CD4-positive, alpha-beta T cell treated with Interleukin-15 for 1 hour (primary cell): ENCODE measurements at places on chromosomes 1 and 21.
A peak's percentile ranks its signal among the peaks of the same experiment; 100 is the strongest.

DNA sequence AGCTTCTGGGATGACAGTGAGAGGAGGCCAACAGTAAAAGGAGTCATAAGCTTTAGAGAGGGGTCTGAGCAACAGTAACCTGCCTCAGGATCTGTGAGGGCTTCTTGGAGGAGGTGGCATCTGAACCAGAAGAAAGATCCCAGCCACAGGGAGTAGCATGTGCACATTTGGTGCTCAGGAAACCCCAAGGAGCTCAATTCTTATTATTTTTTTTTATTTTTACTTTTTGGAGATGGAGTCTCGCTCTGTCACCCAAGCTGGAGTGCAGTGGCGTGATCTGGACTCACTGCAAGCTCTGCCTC lies 4.7 kb downstream of the THEMIS2 start:
- DNase-seq: no peak

- no peak for DNase-seq
Observed at GRCh38 chr1:63624911-63625310, 31.7 kb downstream of the PGM1 start.

GRCh38 chr1:58768971-58769808 lies 14.7 kb downstream of the JUN start:
- DNase-seq: no peak

GRCh38 chr1:9317591-9318417 lies 25.1 kb downstream of the SPSB1 start:
- no peak for DNase-seq

- DNase-seq: no peak
Observed at GRCh38 chr1:196005426-196005825, 602.8 kb downstream of the KCNT2 start.

- no peak for DNase-seq
Observed at GRCh38 chr1:238660849-238661248, 725.5 kb upstream of the CHRM3 start.

GRCh38 chr21:29430030-29430429 lies 131.3 kb downstream of the BACH1 start:
- no peak for DNase-seq

GRCh38 chr1:26702680-26703038 lies 6.8 kb downstream of the ARID1A start:
- no peak for DNase-seq

DNA sequence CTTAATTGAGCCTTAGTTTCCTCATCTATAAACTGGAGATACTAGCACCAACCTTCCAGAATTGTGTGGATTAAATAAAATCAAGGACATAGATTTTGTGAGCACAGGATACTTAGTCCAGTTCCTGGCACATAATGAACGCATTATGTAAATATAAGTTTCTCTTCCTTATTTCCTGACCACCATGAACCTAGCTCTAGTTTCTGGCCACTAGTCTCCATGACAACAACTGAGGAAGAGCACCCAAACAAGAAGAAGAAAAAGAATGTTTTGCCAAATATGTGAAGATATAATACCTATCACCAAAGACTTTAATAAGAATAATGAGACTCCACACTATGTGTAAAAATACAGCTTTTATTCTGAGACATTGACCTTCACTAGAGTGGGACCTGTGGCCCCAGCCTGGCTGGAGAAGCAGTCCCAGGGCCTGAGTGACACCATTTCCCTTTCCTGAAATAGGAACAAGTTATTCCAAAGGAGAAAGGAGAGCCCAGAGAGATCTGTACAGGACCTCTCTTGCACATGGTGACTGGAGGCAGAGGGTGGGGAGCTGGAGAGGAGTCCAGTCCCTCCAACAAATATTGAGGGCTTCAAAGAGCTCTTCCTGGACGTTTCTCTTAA lies 940 bp upstream of the USF1 start:
- DNase-seq: no peak

DNA sequence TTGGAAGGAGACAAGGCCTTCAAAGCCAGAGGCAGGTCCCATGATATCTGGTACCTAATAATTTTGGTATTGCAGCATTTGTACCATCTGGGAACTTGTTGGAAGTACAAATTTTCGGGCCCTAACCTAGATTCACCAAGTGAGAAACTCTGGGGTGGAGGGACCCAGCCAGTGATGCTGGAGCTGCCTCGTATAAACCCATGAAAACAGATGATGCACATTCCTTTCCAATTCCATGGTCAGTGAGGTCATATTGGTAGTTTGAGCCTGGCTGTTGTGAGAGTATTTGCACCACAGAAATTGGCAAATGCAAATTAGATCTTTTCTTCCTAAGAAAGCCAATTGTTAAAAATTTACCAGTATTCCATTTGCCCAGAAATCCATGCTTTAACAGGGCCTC lies 269.6 kb upstream of the PLXNA2 start:
- no peak for DNase-seq

GRCh38 chr1:53525595-53525994 lies 66.4 kb downstream of the DMRTB1 start:
- no peak for DNase-seq

- DNase-seq: no peak
Observed at GRCh38 chr1:22387919-22388580, 63.6 kb upstream of the ZBTB40 start.

DNA sequence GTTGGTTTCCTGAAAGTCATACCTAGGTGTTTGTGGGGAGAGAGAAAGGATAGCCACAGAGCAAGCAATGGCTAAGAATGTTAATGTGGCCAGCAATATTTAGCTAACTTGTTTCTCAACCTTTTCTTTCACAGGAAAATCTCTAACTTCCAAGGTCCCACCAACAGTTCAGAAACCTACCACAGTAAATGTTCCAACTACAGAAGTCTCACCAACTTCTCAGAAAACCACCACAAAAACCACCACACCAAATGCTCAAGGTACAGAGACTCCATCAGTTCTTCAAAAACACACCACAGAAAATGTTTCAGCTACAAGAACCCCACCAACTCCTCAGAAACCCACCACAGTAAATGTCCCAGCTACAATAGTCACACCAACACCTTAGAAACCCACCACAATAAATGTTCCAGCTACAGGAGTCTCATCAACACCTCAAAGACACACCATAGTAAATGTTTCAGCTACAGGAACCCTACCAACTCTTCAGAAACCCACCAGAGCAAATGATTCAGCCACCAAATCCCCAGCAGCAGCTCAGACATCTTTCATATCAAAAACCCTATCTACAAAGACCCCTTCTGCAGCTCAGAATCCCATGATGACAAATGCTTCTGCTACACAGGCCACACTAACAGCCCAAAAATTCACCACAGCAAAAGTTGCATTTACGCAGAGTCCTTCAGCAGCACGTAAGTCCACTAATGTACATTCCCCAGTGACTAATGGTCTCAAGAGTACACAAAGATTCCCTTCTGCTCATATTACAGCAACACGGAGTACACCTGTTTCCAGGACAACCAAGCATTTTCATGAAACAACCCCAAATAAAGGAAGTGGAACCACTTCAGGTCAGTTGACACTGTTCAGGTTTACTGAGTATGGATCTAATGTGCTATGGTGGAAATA lies 15.3 kb downstream of the CD55 start:
- peak; percentile 68 for DNase-seq

GRCh38 chr1:234708700-234709395 lies 98.9 kb upstream of the IRF2BP2 start:
- no peak for DNase-seq

DNA sequence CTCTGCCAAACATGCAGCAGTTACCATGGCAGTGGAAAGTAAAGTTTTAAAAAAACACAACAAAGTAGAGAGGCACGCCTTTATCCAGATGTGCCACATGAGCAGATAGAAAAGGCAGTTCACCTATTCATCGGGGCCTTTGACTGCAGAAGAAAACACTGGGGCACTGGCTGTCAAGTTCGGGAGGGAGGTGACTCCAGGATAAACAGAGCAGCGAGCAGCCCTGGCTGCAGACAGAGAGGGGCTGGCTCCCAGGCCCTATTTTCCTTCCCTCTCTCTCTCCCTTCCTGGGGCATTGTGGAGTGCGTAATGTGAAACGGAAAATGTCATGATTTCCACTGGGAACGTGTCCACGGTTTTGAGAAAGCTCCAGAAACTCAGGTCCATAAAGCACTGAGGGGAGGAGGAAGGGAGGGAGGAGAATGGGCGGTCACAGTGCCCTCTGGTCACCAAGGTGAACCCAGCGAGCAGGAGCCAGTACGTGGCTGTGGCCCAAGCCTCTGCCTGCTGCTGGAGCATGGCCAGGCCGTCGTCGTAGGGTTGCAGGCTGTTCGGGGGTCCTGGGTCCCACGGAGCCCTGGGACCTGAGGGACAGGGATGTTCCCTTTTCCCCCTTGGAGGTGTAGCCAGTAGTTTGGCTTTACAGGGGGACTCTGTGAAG lies 114.7 kb upstream of the IRF2BP2 start:
- no peak for DNase-seq

- peak; percentile 84 for DNase-seq
Observed at GRCh38 chr1:26692211-26692792, 3.5 kb upstream of the ARID1A start.

DNA sequence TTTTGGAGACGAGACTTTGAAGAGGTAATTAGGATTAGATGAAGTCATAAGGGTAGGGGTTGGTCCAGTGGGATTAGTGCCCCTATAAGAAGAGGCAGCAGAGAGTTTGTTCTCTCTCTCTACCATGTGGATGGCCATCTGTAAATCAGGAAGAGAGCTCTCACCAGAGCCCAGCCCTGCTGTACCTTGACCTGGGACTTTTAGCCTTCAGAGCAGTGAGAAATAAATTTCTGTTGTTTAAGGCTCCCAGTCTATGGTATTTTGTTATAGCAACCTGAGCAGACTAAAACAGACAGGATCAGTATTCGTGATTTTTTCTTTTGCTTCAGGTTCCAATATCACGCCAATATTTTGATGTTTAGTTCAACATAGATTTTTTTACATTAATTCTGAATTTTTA lies 30.0 kb downstream of the TBX15 start:
- DNase-seq: no peak

GRCh38 chr1:165439330-165439729 lies 5.6 kb downstream of the RXRG start:
- DNase-seq: no peak

GRCh38 chr1:193634470-193634869 lies 448.1 kb upstream of the B3GALT2 start:
- DNase-seq: no peak

- no peak for DNase-seq
Observed at GRCh38 chr1:154841384-154841783, 28.7 kb downstream of the KCNN3 start.

DNA sequence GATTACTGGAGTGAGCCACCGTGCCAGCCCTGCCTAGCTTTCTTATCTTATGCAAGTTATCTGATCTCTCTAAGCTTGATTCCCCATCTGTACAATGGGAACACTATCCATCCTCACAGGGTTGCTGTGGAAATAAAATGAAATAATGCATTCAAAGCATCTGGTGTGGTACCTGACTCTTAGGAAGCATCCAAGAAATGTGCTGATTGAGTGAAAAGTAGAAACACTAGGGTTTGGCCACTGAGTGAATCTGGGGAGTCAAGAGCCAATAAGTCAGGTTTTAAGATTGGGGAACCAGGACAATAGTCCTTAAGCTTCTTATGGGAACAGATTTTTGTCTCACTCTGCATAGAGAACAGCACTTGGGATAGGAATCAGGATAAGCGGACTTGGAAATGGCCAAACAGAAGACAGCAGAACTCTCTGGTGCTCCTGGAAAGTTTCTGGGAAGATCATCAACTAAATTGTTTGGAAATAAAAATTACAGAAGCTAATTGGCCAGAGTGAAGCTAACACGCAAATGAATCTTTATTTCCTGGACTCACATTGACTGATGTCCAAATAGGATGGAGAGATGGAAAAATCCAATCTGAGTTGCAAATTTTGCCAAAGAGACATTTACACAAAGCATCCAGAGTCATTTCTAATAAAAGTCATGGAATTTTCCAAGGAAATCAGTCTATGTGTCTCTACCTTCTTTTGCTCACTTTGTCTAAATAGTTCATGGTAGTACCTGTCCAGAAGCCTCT lies 3.3 kb downstream of the PAFAH2 start:
- DNase-seq: no peak

DNA sequence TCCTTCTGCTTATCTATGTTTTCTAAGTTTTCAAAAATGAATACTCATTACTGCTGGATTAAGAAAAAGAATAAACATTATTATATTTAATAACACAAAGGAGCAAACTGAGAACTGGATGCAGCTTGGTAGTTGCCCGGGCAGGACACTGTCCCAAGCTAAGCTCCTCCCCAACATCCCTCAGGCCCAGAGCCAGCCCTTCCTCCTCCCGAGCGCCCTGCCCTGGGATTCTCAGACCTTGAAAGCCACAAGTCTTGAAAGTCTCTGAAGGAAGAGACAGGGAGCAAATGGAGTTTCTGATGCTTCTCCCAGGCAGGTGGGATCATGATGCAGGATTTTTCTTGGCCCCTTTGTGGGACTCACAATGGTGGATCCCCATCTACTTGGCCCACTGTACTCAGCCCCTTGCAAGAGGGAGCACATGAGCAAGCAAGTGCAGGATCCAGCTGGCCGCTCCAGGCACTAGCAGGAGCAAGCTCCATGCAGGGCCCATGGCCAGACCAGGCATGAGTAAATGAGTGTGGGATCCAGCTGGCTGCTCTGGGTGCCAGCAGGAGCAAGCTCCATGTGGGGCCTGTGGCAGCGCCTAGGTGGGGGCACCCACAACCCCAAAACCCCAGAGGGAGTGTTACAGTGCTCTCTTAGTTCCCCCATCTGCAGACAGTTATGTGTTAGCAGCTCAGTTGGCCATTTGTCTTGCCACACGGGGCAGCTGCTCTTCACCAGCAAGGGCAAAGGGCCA lies 32.1 kb upstream of the RAB4A start:
- no peak for DNase-seq

GRCh38 chr1:15382601-15383518 lies 26.8 kb upstream of the EFHD2 start:
- DNase-seq: no peak

DNA sequence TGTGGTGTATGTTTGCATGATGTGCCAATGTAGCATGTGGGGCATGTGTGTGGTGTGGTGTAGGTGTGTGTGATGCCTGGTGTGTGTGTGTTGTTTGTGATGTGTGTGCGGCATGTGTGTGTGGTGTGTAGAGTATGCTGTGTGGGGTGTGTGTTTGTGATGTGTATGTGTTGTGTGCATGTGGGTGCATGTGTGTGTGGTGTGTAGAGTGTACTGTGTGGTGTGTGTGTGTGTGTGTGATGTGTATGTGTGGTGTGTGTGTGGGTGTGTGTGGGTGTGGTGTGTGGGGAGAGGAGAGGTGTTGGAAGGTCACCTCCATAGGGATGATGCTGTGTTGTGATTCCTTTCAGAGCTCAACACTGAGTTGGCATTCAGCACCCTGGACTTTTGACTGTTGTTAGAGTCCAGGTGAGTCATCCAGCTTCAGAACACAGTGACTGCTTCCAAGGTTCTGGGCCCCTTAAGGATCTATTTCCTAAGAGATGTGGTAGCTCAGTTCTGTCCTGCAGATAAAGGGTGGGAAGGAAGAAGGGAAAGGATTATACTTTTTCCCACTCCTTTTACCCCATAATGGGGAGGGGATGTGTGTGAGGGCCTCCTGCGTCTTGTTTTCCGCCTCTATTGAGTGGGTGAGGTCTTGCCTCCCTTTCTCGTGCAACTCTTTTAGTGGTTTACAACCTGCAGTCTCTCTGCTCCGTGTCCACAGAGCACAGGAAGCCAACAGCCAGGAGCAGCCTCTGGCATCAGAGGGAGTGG lies 47.6 kb downstream of the RHOU start:
- no peak for DNase-seq
